AML-193 (cell line): ENCODE measurements at places on chromosomes 11 and 22.

DNA sequence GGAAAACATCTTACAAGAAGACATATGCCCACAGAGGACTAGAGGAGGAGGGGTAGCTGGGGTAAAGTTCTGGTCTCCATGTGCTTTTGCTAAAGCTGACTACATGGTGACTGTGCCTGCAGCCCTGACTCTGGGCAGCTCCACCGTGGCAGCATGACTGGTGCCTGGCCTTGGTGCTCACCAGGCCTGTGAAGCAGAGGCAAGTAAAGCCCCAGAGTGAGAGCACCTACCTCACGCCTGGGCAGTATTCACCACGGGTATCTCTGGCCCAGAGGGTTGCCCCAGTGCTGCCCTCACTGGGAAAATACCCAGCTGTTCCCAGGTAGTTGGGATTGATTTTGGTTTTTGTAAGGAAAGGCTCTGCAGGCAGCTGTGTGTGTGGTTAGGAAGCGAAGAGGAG, 78.3 kb downstream of the CTTN start:
- DNase-seq, result no peak

- no peak for DNase-seq
These were observed 30.8 kb downstream of the APLP2 start for GRCh38 chr11:130100381-130101095.

- DNase-seq, result no peak
These were observed 87.8 kb upstream of the GALNT18 start for GRCh38 chr11:11709447-11710239.

DNA sequence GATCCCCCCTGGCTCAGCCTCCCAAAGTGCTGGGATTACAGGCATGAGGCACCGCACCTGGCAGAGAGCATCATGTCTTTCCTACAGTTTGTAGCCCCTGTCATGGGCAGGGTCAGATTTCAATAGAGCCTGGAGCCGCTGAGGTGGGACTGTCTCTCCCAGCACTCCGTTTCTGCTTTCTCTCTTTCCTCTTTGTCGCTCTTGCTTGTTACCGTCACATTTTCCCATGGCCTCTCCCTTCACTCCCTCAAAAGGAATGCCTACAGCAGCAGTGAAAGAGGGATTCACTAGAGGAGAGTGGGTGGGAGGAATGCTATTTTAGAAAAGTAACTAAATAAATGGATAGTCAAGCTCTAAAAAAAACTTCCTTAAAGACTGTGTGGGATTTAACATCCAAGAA, 136.7 kb upstream of the TTC12 start:
- no peak for DNase-seq

- DNase-seq, result no peak
These were observed 13.7 kb downstream of the EHD1 start for GRCh38 chr11:64864473-64865285.

DNA sequence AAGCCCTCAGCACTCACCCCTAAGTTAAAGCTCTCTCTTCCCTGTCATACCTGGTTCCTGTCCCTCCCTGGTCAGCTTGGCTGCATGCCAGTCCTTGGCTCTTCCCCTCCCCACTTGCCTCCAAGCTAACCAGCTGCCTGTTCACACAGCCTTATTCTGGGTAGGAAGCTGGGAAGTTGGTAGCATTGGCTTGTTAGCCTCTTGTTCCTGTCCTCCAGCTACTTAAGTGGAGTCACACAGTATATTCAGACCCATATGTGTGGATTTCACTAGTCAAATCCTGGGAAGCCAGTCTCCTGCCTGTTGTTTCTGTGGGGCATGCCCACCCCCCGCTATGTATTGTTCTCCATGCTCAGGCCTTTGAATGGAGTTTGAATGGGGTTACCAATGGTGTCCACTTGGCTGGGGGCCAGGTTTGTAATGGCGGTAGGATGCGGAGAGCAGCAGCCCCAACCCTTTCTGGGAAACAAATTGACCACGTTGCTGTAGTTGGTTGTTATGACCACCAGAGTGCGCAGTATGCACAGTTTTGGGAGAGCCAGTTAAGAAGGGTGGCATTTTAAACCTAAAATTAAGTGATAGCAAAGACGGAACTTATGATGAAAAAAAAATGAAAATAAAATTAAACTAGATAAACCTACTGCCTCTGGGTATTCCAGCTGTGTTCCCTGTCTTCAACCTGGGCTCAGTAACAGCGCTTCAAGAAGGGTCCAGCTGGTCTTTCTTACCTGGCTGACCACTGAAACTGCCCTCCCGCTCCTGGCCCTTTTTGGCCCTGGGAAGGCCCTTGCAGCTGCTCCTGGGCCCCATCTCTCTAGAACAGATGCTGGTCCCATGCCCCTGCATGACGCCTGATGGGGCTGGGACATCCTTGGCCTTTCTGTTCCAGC, 10.7 kb upstream of the RPS3 start:
- peak; percentile 77 for DNase-seq

DNA sequence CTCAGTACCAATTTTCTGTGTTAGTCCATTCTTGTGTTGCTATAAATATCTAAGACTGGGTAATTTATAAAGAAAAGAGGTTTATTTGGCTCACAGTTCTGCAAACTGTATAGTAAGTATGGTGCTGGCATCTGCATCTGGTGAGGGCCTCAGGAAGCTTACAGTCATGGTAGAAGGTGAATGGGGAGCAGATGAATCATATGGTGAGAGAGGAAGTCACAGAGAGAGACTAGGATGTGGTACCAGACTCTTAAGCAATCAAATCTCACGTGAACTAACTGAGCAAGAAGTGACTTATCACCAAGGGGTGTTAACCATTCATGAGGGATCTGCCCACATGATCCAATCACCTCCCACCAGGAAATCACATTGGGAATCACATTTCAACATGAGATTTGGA, 60.8 kb upstream of the ZBED5 start:
- peak; percentile 18 for DNase-seq

DNA sequence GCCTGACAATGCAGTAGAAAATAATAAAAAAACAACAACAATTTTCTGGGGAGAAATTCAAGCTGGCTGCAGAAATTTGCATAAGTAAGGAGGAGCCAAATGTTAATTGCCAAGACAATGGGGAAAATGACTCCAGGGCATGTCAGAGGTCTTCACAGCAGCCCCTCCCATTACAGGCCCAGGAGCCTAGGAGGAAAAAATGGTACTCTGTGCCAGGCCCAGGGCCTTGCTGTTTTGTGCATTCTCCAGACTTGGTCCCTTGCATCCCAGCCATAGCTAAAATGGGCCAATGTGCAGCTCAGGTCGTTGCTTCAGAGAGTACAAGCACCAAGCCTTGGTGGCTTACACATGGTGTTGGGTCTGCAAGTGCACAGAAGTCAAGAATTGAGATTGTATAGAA, 45.5 kb downstream of the MS4A2 start:
- no peak for DNase-seq

- DNase-seq, result no peak
These were observed 19.4 kb upstream of the CCDC81 start for GRCh38 chr11:86355256-86355655.

- DNase-seq, result peak; percentile 92
These were observed 11.6 kb upstream of the ALKBH3 start for GRCh38 chr11:43868852-43869567.
